ENCODE measurements at places on chromosomes 3 and 15.

- no peak for DNase-seq
These were observed 6.9 kb upstream of the EOGT start for GRCh38 chr3:69020424-69020823.

DNA sequence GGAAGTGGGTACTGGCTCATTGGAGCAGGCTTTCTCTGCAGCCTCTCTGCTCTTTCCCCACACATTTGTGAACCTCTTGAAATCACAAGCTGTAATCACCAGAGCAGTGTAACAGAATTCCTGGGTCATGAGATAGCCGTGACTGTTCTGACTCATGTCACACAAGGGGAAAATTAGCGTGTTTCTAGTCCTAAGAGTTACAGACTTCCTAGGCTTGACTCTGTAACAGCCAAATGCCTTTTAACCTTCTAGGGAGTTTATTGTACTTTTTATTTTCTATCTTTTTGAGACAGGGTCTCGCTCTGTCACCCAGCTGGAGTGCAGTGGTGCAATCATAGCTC is 54.7 kb upstream of the TRAK1 start:
- DNase-seq, result peak; percentile 95

DNA sequence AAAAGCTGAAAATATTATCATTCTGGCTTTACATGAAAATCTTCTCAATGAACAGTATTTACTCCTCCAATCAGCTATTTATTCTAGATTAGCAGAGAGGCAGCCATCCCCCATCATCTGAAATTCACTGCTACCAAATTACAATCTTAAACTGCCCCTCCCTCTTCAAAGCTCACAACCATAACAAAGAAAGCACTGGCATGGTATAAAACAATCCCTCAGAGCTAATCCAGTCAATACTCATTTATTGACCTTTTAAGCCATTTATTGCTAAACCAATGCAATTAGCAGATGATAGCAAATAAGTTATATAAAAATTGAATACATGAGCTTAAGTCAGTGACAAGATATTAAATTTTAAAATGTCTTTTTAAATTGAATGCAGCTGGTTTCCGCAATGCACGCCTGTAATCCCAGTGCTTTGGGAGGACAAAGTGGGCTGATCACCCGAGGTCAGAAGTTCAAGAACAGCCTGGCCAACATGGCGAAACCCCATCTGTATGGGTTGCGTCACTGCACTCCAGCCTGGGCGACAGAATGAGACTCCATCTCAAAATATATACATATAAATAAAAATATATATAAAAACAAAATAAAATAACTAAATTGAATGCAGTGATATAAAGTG is 12.1 kb downstream of the SLC4A7 start:
- DNase-seq, result no peak

DNA sequence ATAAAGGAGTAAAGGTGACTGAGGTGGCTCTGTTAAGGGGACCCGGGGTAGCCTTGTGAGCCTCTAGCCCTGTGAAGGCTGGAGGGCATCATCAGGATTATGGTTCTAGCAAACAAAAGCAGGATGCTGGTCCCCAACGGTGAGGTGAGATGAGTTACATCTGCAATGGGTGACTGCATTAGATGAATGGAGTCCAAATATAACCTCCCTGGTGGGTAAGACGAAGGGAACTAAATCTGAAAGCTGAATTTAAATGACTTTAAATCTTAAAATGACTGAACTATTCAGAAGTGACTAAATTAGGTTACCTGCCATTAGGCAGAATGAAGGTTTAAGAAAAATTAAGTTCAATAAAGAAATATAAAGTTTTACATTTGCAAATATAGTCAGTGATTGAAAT is 4.6 kb upstream of the HLTF start:
- no peak for DNase-seq

DNA sequence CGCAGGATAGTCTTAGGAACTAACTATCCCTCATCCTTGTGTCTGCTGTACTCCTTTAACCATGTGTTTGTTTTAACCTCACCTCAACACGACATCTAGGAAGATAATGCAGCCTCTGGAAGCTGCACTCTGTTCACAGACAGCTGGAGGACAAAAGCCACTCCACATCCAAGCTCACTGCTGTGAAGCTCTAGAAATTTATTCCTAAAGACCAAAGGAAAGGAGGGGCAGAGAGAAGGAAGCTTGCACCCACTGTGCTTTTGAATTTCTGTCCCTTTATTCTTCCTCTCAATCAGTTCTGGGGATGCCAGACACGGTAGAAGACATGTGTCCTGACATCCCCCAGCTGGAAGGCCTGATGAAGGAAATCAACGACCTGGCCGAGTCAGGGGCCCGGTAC is 182.9 kb upstream of the CHRM5 start:
- no peak for DNase-seq

GRCh38 chr3:134105876-134106556 is 76.3 kb upstream of the SLCO2A1 start:
- DNase-seq, result no peak

GRCh38 chr3:35633332-35634124 is 5.8 kb upstream of the ARPP21 start:
- no peak for DNase-seq

- no peak for DNase-seq
These were observed 341.6 kb downstream of the ZNF385D start for GRCh38 chr3:21409401-21409800.

DNA sequence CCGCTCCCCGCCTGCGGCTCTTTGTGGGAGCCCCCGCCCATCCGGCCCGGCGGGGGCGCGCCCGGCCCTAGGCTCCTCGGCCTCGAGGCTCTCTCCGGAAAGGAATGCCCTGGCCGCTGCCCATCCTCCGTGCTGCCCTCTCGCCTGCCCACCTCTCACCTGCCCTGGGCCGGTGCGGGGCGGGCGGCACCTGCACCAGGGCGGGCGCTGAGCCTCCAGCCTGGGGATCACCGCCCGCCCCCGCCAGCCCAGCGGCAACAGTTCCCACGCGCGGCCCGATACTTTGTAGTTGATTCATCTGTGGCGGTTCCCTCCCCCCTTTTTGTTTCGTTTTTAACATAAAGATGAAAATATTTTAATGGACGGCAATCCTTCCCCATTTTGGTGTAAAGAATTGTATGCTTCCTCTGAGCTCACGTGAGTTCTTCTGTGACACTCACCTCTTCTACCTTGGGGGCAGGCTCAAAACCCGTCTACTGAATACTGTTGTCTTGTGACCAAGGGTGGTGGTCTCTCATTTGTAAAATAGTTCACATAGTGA is 1.9 kb downstream of the KLF13 start:
- peak; percentile 31 for DNase-seq

DNA sequence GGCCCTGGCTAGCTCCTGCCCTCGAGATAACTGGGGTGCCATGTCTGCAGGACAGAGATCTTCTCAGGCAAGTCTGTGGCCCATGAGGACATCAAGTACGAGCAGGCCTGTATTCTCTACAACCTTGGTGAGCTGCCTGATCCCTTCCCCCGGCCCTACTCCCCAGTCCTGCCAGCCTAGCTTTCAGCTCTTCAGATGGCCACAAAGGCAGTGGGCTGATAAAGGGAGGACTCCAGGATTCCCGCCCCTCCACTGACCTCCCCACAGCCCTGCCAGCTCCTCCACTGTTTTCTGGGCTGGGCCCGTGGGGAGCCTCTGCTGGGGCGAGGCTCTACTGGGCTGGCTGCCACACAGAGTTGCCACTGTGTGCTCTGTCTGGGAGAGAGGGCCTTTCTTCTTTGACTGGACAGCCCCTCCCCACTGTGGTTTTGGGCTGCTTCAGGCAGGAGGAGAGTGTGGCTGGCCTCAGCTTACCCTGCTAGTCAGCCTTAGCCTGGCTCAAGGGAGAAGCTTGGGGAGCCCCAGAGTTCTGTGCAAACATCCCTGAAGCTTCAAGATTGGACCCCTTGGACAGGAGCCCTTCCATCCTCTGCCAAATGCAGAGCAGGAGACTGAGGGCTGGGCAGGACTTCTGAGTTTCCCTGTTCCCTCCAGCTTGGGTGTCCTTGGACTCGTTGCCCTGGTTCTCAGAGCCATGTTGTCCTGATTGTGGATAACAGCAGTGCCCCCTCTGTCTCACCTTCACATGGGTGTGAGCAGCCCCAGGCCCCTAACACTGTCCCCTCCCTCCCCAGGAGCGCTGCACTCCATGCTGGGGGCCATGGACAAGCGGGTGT is 24.4 kb downstream of the PTPN23 start:
- DNase-seq, result peak; percentile 14

GRCh38 chr15:81885135-81885534 is 160.7 kb downstream of the MEX3B start:
- no peak for DNase-seq

DNA sequence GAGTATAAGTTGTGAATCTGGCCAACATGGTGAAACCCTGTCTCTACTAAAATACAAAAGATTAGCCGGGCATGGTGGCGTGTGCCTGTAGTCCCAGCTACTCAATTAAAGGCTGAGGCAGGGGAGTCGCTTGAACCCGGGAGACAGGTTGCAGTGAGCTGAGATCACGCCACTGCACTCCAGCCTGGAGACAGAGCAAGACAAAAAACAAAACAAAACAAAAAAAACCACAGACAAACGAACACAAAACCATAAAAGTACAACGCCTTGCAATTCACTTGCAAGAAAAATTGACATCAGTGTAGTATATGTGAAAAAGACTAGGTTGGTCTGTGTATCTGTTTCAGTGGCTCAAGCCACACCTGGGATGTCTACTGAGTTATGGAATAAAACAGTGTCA is 29.9 kb upstream of the CCDC80 start:
- no peak for DNase-seq

DNA sequence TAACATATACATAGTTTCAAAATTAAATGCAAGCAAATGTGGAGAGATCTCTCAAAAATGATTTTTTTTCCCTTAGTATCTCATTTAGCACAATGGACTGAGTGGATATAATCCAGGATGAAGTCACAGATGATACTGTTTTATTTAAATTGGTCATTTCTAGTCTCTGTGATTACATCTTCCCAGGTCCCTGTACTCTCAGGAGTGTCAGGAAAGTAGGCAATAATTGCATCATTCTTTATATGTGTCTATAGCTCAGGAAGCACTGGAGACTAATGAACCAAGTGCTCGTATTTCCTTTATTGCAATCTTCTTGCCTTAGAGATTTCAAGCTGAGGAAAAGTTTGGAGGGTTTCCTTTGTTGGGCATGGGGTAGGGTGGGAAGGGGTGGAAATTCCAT is 309.4 kb upstream of the THRB start:
- DNase-seq, result no peak

GRCh38 chr3:14991151-14991742 is 43.9 kb downstream of the NR2C2 start:
- peak; percentile 15 for DNase-seq

DNA sequence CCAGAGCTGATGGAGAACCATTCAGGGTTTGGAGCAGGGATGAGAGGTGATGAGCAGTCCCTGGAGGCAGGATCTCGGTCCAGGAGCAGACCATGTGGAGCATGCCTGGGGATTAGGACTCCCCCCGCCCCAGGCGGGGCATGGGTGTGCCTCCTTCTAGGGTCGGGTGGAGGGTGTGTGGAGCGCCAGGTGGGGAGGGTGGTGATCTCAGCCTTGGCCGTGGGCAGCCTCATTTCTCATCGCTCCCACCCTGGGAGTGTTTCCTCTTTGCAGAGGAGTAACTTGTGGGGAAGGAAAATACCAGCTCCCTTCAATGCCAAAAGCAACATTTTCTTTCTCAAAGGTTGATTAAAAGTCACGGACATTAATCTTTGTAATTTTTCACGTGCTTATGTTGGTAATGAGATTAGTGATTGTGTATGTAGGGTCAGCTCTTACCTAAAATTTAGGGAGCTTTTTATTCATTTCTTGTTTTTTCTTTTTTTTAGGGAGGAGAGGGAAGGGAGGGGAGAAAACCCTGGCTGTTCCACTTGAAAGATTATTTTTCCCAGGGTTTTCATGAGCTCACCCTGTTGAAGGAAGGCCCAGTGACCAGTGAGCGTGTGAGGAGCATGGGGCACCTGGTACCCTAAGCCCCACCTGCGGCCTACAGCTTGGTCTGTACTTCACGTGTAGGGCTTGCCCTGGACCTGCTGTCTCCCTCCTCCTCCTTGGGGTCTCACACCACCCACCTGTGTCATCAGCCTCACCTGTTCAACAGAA is 11.0 kb downstream of the FBLN2 start:
- DNase-seq, result no peak

DNA sequence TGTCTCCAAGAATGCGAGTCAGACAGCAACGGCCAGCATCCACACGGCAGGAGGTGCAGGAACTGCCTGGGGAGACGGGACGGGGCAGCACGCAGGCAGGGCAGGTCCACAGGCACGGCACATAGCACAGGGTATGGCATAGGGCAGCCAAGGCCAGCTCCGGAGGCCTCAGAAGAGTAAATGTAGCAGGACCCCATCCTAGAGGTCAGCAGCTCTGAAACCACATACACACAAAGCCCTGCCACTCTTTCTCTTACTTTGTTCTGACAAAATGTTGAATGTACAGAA is 26.9 kb downstream of the ZXDC start:
- no peak for DNase-seq

DNA sequence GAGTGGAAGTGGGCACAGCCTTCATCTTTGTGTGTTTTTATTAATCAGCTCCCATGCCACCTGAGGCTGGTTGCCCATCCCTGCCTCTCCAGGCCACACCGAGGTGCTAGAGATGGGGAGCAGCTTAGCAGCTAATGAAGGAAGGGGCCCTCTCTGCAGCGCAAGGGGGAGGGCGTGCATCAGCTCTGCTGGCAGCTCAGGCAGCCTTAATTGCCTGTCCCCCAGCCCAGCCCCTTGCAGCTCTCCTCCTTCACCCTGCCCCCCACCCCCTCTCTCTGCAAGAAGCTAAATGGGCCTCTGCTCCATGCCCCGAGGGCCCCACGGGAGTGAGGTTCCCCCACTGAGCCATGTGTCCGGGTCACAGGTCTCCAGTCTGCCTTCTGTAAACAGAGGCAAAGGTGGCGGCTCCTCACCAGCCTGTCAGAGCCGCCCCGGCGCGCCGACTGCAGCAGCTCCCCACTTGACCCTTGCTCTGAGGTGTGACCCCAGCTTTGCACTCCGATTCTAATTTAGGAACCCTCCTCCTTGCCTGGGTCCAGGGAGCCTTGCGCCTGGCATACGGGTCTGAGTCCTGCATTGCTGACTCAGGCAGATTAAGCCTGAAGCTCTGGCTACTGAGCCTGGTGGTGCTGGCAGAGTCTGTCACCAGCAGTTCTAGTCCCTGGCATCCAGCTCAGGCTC is 27.9 kb upstream of the NTRK3 start:
- no peak for DNase-seq

- no peak for DNase-seq
These were observed 102.5 kb downstream of the CHRNA7 start for GRCh38 chr15:32132859-32133258.

DNA sequence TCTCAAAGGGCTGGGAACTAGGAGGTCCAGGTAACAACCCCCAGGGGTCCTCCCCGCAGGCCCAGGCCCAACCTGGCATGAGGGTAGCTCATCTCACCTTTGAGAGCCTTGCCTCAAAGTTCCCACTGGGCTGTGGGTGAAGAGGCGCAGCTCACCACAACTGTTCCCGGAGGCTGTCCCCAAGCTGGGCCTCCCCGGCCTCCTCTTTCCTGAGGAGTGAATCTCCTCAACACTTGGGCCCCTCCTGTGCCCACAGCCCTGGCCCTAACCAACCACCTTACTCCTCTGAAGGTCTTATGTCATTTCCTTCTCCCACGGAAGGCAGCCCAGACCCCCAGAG is 27.5 kb upstream of the CORO2B start:
- no peak for DNase-seq

- DNase-seq, result peak; percentile 98
These were observed 84.5 kb downstream of the WDR76 start for GRCh38 chr15:43911235-43911781.

GRCh38 chr15:101204739-101205535 is 46.9 kb downstream of the CHSY1 start:
- DNase-seq, result peak; percentile 35

Data from cardiac fibroblast (primary cell).